Epithelial cell of prostate (primary cell): ENCODE measurements at places on chromosomes 6 and 20.

GRCh38 chr20:21019814-21020658, 86.1 kb downstream of the LINC00237 start:
- no peak for DNase-seq

DNA sequence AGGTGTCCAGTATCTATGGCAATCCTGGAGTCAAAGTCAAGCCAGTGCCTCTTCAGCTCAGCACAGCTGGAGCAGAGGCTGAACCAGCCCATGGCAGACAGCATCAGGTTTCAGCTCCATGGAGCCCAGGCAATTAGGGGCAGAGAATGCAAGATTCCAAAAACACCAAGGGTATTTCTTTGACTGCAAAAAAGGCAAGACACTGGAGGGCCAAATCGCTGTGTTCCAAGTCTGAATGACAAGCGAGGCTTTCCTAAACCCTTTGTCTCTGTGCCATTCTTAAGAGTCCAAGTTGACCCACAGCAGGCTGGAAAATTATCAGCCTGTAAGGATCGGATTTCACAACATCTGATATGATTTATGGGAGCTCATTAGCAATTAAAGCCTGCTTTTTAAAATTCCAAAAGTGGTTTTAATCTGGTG, 49.7 kb upstream of the TGM3 start:
- no peak for DNase-seq

DNA sequence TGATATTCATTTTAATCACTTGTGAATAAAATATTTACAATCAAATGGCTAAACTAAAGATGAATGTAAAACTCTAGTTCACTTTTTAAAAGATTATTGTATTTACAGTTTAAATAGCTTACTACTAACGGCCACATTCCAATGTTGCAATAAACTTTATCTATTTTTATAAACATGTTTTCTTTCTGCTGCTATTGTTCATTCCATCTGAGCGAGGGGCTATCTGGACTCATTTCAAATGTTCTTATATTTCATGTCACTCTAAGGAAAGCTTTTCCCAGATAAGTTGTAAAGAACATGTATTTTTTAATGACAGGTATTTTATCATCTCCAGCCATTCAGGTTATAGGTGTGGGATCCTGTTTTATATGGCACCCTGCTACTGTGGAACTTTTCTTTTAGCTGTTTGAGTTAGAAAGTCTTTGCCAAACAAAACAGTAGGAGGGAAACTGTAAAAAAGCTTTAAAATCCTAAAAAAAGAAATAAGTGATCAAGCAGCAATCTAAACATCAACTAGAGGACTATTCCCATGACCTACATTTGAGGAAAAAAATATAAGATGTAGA, 42.5 kb downstream of the HMGCLL1 start:
- DNase-seq, result no peak

DNA sequence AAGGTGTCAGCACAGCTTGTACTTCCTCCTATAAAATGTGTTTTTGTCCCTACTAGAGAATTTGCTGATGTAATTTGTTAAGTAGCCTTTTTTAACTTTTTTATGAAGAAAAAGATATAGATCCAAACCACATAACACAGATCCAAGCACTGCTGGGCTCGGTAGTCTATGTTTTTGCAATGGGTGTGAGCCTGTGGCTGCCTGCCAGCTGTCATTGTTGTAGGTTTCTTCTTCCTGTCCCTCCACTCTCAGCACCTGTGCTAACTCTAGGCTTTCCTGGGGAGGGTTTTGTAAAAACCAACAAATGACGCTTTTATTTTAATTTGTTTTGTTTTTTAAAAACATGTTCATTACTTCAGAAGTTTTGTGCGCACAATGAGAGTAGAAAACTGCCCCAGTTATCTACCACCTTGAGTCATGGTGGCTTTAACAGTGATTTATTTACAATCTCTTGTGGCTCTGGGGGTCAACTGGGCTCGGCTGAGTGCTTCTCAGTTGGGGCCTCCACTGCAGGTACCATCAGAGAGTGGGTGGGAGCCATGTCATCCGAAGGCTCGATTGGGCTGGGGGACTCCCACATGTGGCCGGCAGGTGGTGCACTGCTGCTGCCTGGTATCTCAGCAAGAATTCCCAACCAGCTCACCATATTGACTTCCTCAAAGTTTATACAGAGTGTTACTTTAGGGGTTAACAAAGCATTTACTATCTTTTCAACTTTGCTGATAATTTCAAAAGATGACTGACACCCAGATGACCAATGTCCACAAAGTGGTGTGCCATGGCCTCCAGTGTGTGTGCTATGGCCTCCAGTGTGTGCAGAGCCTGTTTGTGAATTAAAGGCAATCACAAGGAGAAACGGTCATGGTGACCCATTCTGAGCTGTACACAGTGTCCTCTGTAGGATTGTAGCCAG, 3.0 kb upstream of the CCR6 start:
- DNase-seq, result no peak

- DNase-seq, result no peak
Measured at GRCh38 chr6:146819596-146820320, 221.0 kb downstream of the ADGB start.

GRCh38 chr20:58557733-58558342, 42.6 kb upstream of the APCDD1L start:
- DNase-seq, result no peak

DNA sequence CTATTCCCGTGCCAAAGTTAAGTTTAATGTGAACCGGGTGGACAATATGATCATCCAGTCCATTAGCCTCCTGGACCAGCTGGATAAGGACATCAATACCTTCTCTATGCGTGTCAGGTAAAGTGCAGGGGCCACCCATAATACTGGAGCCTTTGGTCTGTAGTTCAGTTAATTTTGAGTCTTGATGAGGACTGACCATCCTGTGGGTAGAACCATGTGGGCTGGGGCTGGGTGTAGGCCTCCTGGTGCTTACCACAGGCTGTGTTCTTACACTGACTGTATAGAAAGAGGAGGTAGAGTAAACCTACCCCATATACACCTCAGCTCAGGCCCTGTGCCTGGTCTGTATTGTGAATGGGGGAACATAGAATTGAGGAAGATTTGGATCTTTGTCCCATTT, 2.4 kb downstream of the NOP56 start:
- DNase-seq, result no peak

DNA sequence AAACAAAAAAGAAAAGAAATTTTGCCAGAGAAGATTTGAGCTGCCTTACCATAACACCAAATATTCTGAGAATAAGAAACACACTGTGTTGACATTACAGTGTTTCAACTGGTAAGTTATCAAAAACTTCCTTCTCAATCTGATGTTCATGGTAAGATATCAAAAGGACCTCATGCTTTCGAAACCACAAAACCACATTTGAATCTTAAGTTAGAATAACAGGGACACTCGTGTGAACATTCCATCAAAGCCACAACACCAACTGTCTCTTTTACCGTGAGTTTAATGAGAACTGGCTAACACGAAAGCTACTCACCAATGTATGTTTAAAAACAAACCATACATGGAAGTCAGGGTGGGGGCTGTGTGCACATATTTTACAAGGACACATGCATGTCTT, 73.0 kb upstream of the OPRM1 start:
- no peak for DNase-seq

- DNase-seq, result no peak
Measured at GRCh38 chr6:28747083-28747630, 176.6 kb downstream of the TRIM27 start.

DNA sequence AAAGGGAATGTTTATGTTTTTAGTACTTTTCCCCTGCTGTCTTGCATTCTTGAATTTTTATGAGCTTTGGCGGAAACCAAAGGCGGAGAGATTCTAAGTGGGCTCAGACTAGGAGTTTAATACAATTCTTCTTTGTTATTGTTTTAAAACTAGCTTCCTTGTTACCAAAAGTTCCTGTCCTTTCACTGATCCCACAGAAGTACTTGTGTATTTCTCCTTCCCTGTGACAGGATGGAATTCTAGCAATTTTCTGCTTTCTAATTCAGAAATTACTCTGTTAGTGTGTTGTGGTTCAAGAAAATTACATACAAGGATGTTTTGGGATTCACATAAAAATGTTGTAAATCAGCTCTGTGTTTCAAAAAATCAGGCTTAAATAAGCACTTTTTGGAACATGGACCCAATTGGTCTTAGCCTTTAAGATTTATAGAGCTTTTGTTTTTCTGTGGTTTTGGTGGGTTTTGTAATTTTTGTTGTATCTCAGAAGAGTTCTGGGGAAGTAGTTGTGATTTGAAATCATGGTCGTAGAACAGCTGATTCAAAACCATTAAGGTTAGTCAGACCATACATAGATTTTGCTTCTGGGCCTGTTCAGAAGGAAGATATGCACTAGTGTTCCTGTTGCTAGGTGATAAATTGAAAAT, 17.6 kb upstream of the CTAGE9 start:
- DNase-seq, result no peak

GRCh38 chr6:11566609-11567008, 29.1 kb downstream of the TMEM170B start:
- DNase-seq, result no peak

- DNase-seq, result no peak
Measured at GRCh38 chr6:131694832-131695426, 6.3 kb downstream of the OR2A4 start.

DNA sequence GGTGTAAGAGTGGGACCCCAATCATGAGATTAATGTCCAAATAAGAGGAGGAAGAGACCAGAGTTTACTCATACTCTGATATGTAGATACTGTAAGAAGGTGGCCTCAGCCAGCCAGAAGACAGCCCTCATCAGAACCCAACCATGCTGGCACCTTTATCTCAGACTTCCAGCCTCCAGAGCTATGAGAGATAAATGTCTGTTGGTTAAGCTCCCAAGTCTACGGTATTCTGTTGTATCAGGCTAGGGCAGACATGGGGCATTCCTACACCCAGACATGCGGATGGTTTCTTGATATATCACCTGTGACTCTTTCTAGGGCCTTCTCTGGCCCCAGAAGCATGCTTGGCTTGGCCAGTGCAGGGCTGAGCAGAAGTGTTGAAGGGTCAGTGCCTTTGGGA, 247.4 kb upstream of the RIN2 start:
- DNase-seq, result no peak

DNA sequence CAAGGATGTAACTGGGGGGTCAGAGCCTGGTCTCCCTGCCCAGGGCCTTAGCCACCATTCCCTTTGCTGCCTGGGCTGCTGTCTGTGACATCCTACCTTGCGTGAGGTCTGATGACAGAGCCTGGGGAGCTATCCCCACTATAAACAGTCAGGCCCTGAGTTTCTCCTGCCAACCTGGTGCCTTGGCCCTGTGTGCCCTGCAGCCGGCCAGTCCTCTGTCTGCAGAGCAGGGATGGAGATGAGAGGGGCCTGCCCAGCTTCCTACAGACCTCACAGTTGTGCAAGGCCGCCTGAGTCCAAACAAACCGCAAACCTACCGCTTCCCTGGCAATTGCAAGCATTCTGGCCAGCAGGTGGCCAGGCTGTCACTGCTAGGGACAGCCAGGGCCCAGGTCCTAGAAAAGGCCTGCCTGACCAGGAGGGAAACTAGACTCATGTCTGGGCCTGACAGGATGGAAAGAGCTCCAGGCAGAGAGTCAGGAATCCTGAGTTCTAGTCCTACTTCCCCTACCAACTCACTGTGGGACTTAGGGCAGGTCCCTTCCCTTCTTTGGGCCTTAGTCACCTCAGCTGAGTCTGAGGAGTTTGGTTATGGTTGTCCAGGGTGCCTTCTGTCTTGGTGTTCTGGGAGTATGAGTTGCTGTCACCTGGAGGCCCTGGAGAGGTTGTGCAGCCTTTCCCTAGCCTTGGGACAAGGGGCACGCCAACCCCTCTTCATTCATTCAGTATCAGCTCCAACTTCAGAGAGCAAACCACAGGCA, 86.2 kb downstream of the VEGFA start:
- DNase-seq, result no peak

- DNase-seq, result no peak
Measured at GRCh38 chr6:143270026-143270425, 180.5 kb downstream of the ADAT2 start.

DNA sequence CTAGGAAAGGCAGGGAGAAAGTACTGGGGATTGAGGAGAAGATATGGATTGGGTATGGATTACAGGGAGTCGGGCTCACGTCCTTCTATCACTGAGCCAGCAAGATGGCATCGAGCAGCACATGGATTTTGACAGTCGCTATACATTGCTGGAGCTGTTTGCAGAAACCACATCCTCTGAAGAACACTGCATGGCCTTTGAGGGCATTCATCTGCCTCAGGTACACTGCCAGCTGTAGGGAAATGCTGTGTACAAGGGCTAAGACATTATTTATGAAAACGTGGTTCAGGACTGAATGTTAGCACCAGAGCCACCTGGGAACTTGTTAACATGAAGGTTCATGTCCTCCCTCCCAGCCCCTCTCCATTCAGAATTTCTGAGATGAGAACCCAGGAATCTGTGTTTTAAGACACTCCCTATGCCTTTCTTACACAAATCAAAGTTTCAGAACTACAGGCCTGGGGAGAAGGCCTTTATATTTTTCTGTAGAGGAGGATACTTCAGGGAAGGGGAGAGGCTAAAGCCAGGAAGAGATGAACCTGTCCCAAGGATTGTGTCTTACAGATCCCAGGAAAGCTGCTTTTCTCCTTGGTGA, 3.5 kb downstream of the CUL9 start:
- no peak for DNase-seq

- DNase-seq, result no peak
Measured at GRCh38 chr6:5514353-5514752, 253.0 kb downstream of the FARS2 start.

DNA sequence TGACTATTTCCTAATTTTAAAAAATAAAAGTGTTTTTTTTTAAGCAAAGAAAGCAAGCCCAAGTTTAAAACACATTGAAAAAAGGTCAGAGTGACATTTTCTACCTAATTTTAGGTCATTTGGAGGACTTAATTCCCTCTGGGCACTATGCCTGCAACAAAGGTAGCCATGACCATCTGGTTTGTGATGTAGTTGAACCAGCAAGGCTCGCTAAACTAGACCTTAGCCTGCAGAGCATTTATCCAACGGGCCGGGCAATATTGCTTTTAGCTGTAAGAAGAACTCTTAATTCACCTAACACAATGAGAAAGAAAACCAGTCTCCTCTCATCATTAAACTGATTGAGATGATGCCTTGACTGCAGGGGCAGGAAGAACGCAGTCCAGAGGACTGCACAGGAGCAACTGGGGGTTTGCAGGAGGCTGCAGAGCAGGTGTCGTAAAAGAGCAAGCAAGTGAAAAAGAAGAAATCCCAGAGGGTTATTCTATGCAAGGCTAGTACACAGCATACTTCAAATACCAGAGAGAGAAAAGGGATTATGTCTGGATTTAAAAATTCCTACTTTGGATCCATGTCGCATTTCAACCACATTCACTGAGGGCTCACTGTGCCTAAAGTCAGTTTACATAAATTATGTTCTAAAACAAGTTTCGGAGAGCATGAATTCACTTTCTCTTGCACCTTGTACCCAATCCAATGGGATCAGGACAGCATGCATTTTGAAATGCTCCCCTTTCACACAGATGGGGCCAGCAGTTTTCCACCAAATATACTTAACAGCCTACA, 12.8 kb downstream of the TRAF3IP2 start:
- DNase-seq, result no peak

DNA sequence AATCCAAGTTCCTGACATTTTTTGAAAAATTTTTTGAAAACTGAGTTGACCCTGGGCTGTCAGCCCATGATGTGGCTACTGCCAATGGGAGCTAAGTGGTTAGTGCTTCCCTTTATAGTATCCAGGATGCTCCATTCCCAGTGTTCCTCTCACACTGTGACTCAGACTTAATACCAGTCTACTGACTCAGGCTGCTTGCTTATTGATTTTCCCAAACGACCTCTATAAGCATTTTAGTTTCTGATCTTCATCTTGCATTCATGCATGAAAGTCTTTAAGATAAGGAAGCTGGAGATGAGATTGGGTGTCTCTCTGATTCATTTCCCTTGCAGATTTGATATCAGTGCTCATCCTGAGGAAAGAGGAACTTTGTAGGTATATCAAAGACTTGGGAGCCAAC, 560.0 kb downstream of the TBC1D32 start:
- DNase-seq, result no peak

GRCh38 chr6:29680416-29680815, 536 bp downstream of the ZFP57 start:
- DNase-seq, result no peak

- DNase-seq, result no peak
Measured at GRCh38 chr6:7088076-7088742, 19.6 kb upstream of the RREB1 start.
